ENCODE measurements at places on chromosomes 12 and 14.

- peak; percentile 21 for DNase-seq
These were observed 7.6 kb upstream of the CCDC184 start for GRCh38 chr12:48175613-48176416.

DNA sequence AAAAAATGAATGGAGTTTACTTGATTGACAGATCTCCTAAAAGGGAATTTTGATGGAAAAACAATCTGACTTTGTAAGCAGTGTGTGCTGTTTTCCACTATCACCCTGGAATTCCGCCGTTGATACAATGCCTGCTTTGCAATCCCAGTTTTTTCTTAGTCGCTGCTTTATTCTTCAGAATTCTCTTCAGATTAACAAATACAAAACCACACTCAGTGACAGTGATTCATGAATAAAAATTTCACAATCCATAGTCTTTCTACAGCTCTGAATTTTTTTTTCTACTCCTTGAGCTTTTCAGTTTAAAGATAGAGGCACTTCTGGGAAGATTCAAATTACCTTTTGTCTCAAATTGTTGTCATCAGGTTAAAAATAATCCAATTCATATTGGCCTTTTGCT, 44.6 kb upstream of the KITLG start:
- DNase-seq: peak; percentile 46

DNA sequence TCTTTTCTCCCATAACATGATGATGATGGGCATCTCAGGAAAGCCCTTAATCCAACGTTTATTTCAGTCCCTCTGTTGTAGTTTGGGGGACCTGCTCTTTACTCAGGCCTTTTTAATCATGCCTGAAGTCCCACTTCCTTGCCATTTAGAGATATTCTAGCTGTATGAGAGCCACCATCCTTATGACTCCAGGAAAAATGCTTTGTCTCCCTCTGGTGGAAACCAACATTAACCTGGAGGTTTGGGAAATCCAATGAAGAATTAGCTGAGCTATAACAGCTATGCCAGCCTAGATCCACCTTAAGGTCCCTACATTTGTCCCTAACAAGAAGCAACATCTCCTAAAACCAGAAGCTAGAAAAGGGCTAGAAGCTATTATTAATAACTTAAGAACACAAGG, 1399.1 kb downstream of the LRFN5 start:
- DNase-seq: no peak

- no peak for DNase-seq
These were observed 5.1 kb downstream of the UNG start for GRCh38 chr12:109102491-109102890.

Data from AG20443 (cell line).